ENCODE measurements at places on chromosomes 4 and X.

- DNase-seq: no peak
These were observed 3.0 kb downstream of the PDLIM3 start for GRCh38 chr4:185532293-185532692.

DNA sequence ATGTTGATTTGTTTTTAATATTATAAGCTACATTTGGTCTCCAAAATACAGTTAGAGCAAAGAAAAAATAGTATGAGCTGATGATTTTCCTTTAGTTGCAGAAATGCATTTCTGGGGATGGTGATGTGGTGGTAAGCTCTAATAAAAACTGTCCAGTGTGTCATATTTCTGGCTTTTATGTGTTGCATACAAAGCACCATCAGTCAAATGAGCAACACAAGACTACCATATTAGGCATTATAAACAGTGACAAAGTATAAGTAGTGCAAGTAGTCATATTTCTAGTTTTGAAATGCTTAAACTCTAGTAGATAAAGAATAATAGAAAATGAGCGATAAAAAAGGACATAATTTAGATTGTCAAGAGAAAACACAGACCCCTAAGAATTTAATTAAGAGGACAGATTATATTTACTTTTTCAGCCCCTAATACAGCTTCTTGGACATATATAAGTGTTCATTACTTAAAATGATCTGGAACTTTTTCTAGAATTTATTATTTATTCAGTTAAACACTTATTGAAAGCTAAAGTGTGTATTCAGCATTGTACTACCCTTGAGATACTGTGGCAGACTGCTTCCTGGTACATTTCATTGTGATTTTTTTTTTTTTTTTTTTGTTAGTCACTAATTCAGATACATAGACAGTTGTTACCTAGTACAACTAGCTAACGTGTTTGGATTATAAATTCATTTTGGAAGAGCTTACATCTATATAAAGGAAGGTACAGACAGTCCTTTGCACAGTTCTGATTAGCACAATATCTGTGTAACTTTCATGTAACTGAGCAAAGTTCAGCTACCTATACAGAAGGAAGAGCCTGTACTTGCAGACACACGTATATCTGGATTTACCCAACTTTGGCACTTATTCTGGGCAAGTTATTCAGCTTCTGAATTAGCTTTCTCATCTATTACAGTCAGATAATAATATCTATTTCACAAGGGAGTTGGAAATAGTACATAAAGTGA lies 22.3 kb downstream of the RAP1GDS1 start:
- DNase-seq: no peak

DNA sequence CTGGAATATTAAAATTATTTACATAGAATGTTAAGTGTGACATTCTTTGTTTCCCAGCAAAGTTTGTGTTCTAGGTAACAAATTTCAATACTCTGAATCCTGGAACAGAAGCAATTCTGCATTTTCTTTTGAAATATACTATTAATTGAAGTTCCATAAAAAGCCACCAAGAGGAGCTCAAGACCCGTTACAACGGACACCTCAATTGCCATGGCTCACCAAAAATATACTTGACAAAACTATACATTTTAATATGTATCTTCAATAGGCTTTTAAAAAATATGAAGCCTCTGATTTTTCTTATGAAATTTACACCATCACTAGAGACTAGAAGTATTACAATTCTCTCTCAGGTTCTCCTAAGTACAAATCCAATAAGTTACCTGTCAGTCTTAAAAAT lies 111.4 kb downstream of the NYX start:
- DNase-seq: no peak

- DNase-seq: peak; percentile 77
These were observed 290.6 kb upstream of the GRID2 start for GRCh38 chr4:92012899-92013867.

DNA sequence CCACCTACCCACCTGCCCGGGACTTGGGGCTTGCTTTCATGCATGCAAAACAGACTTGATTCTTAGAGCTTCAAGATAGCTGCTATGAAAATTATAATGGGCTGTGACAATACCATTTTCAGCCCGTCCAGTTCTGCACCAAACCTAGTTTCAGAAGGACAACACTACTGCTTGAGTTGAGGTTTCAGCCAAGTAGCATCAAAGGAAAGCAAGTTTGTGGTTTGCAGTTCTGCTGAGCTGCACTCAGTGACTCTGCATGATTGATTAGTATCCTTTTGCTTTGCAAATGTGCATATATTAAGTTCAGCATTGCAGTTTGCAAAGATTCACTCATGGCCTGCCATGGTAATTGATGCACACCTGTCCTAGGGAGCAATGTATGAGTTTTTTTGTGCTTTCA lies 442.7 kb downstream of the RPA4 start:
- no peak for DNase-seq

- DNase-seq: no peak
These were observed 89.2 kb upstream of the GLRA2 start for GRCh38 chrX:14440106-14440505.

GRCh38 chr4:5114950-5115349 lies 63.7 kb downstream of the STK32B start:
- DNase-seq: no peak

- DNase-seq: no peak
These were observed 393.4 kb downstream of the MID1IP1 start for GRCh38 chrX:39194673-39195072.

GRCh38 chrX:102846544-102847236 lies 90.4 kb upstream of the RAB40AL start:
- no peak for DNase-seq

DNA sequence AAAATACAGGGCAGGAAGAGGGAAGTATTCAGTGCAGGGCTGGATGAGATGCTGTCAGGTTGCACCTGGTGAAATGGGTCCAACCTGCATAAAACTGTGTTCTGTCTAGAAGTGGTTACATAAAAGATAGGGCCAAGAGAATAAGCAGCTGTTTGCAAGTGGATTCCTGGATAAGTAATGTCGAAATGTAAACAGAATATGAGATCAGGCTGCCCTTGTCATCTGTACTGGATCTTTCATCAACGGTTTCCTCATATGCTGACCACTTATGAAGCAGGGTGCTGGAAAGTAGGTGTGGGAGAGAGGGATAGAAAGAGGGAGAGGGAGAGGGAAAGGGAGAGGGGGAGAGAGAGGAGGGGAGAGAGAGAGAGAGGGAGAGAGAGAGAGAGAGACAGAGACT lies 349.8 kb upstream of the CPEB2 start:
- DNase-seq: no peak
